ENCODE measurements at places on chromosomes 7 and 10. TPM values are rescaled to one million over a fixed set of nuclear protein-coding genes. Genes with fewer than 3 reads are reported as not detected.

Gene UTF1
- total RNA-seq = not detected

Gene STOX1
- 16.2 TPM for total RNA-seq

Gene BLNK
- 0.27 TPM for total RNA-seq

Gene TRIL
- total RNA-seq = 24.3 TPM

Gene GFRA1
- total RNA-seq = 30.4 TPM

Gene SPDYE16
- total RNA-seq = 0.27 TPM

Gene PTN
- 482 TPM for total RNA-seq

Gene C7orf33
- 0.64 TPM for total RNA-seq

Gene INMT
- 0.73 TPM for total RNA-seq

Gene ZNF503
- 1.2 TPM for total RNA-seq

Gene SH2B2
- total RNA-seq = 9.9 TPM

Gene AGR2
- total RNA-seq = 1.9 TPM

Gene GPR15LG
- total RNA-seq = 0.36 TPM

Gene TBXAS1
- total RNA-seq = 3.8 TPM

Gene THSD7A
- 71.7 TPM for total RNA-seq

Gene GSTO2
- 2.2 TPM for total RNA-seq

Gene PDK4
- total RNA-seq = 7.6 TPM

Gene ESYT2
- 41.6 TPM for total RNA-seq

Gene AGFG2
- total RNA-seq = 4.4 TPM
